ENCODE measurements at places on chromosomes 3 and 15.

DNA sequence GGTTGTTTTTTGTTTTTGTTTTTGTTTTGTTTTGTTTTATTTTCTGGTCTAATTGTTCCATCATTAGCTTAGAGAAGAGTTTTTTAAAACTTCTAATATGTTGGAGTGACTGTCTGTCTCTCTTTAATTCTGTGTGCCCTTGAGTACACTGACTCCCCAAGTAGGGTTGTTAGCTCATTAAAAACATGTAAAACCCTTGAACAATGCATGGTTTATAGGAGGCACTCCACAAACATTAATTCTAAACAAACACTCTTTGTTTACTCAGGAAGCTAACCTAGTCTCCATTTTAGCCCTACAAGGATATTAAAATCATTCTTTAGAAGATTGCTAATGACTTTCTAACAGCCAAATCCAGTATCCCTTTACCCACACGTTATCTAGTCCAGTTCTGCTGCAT, 100.5 kb downstream of the CGGBP1 start:
- DNase-seq: no peak

DNA sequence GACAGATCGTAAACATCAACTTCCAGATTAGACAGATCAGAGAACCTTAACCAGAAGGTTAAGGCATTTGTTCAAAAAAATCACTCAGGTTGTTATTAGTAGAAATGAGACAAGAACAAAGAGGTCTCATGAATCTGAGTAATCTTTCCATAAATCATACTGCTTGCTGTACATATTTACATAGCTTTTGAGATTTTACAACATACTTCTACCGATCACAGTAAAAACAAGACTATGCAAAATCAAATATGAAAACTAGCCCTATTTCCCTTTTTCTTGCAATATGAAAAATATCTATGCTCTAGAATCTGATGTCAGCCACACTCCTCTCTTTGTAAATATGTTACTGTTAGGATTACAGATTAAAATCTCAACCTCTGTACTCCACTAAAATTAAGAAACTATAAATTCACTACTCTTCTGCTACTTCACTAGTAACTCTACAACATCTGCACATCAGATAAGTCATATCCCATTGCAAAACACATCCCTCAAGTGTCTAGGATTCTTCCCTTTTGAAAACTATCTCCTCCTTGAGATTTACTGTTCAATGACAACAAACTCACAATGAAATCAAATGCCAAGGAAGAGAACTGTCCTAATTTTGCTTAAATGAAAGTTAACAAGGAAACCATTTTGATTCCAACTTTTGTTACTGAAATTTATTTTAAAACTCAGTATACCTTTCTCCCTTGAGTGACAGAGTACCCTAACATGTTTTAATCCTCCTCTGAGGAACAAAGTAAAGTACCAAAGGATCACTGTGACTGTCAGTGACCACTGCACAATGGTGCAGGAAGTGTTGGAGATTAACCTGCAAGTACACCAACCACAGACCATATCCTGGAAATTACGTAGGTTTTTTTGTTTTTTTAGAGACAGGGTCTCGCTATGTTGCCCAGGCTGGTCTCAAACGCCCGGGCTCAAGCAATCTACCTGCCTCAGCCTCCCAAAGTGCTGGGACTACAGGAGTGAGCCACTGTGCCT, 12.8 kb downstream of the DCUN1D1 start:
- no peak for DNase-seq

- no peak for DNase-seq
Measured at GRCh38 chr3:123562547-123562946, 22.3 kb downstream of the HACD2 start.

DNA sequence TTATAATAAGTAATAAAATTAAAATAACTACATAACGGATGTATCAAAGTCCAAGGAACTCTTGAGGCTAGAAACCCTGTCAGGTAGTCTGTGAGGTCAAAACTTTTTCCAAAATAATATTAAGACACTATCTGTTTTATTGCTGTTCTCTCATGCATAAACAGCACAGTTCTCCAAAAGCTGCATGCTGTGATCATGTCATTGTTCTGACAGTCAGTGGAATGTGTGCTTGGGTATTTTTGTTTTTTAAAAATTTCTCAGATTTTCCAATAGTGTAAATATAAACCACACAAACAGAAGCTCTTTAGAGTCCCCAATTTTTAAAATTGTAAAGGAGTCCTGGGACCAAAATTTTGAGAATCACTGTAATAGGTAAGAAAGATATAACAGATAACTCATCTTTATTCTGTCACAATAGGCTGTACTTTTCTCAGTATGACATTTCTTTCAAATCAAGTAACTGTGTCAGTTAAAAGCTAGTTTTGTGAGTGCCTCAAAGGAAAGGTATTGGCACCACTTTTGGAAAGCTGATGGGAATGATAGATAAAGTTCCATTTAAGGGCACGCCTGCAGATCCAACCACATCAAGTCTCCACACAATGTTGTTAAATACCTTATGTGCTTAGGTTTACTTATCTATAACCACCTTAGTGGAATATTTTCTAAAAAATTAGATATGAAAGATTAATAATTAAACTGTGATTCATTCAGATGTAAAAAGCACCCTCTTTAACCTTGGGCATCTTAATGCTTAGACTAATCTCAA, 49.3 kb downstream of the CEP152 start:
- no peak for DNase-seq

DNA sequence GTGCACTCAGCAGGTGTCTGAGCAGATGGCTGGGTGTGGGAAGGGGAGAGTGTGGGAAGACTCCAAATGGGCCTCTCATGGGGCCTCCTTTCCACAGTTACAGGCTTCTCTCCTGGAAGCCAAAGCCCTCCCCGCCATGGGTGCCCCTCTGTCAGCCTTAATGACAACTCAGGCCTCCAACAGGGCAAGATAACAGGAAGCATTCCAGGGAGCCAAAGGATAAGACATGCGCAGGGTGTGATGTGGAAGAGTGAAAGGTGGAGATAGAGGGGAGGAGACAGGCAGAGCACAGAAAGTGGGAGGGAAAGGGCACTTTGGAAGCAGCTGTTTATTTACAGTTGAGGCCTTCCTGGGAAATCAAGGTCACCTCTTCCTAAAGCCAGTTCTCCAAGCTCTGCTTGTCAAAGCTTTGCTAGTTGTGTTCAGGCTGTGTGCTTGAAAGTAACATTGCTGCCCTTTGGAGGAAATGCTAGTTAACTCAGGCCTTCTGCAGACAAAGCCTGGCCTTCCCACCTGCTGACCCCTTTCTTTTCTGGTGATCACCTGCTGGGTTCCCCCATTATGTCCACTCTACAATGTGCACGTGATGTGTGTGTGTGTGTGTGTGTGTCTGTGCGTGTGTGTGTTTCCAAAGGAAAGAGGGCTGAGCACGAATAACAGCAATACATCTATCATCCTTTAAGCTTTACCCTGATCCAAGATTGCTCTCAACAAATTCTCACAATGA, 35.2 kb upstream of the SMAD3 start:
- no peak for DNase-seq

DNA sequence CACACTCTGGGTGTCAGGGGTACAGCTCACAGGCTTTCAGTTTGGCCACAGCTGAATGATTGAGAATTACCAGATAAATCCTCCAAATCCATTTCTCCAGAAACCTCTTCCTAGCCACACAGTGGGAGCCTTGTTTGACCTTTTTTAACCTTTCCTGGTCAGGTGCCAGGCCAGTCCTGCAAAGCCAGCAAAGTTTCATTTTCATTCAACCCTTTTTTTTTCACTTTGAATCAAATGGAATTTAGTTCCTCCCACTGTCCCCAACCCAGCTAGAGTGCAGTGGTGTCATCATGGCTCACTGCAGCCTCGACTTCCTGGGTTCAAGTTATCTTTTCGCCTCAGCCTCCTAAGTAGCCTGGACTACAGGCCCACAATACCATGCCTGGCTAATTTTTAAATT, 67.8 kb downstream of the NSUN3 start:
- no peak for DNase-seq

DNA sequence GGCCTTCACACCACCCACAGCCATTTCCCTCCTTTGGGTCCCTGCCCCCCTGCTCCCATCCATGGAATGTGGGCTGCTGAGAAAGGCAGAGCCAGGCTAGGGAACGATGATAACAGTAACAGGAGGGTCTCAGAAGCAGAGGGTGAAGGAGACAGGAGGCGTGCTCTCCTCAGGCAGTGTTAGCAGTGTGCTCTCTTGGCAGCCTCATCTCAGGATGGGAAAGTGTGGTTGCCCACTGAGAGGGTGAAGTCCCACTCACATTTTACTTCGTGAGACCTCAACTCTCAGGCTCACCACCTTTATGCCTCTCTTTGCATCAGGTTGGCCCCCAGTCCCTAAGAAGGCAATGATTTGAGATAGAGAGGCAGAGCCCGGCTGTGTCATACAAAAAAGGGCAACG, 24.5 kb downstream of the TIGIT start:
- no peak for DNase-seq

- DNase-seq: no peak
Measured at GRCh38 chr3:58287354-58287753, 18.7 kb upstream of the RPP14 start.

DNA sequence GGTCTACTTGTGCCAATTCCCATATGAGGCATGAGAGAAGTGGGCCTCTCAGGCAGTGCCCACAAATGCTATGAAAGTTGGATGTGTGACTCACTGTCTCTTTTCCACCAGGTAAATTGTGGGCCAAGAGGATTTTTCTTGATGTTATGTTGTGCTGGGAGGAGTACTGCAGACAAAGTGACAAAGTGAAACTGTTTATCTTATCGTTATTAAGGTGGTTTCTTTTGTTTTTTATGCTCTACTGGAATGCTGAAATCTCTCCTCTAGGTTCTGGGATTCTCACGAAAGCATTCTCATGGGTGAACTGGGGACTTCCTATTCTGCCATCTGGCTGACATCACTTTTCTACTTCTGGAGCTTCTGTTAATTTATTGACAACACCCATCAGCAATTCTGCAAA, 919.6 kb upstream of the EPHA6 start:
- DNase-seq: no peak

GRCh38 chr3:17501745-17502144, 240.7 kb downstream of the TBC1D5 start:
- no peak for DNase-seq

GRCh38 chr15:45187578-45187893, 230 bp downstream of the SHF start:
- DNase-seq: no peak

DNA sequence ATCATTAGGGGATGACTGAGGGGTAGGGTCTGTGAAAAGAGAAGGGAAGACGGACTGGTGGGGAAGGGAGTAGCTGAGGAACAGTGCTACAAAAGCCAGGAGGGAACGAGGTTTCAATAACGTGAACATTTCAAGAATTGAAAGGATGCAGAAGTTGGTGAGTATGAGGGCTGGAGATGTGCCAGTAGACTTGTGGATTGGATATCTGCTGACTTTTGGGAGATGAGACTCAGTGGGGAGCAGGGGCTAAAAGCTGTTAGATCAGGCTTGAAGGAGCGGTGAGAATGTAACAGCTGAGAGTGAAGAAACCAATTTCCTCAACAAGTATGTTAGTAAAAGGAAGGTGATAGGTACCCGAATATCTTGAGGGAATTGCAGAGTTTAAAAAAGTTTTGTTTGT, 65.2 kb downstream of the GTPBP8 start:
- DNase-seq: no peak

- no peak for DNase-seq
Measured at GRCh38 chr3:99938270-99938911, 120.7 kb downstream of the CMSS1 start.

DNA sequence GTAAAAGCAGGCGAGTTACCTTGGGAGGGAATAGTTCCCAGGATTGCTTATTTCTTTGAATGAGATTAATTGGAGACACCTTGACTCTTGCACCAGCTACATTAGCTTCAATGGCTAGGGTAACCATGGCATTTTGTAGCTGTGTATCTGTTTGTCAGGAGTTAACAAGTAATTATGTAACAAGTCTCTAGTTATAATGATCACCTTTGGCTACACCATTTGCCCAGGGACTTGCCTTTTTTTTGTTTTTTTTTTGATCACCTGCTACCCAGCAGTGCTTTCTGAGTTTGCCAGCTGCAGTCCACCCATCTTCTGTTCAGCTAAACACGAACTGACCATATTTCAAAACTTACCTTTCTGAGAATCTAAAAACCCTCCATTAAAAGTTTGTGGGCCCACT, 2.2 kb downstream of the MED12L start:
- DNase-seq: no peak

GRCh38 chr3:25572919-25573385, 91.8 kb downstream of the TOP2B start:
- DNase-seq: no peak

- no peak for DNase-seq
Measured at GRCh38 chr15:86855307-86856291, 775.9 kb downstream of the AGBL1 start.

- DNase-seq: no peak
Measured at GRCh38 chr3:121473001-121473400, 72.8 kb downstream of the POLQ start.

DNA sequence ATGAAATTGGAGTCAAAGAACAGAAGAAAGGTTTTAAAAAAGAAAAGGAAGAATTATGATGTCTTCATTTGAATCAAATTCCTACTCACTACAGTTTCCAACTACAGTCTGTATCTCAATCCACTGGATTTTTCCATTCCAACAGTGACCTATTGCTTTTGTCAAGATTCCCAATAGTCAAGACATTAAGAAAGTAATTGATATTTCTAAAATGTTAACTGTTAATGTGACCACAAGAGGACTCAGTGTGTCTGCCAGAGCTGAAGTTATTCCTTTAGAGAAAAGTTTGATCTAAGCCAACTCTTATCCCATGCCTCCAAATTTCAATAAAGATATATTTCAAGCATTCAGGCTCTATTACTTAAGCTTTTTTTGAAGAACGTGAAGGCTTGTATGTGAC, 163.2 kb downstream of the CACNA1D start:
- DNase-seq: no peak

DNA sequence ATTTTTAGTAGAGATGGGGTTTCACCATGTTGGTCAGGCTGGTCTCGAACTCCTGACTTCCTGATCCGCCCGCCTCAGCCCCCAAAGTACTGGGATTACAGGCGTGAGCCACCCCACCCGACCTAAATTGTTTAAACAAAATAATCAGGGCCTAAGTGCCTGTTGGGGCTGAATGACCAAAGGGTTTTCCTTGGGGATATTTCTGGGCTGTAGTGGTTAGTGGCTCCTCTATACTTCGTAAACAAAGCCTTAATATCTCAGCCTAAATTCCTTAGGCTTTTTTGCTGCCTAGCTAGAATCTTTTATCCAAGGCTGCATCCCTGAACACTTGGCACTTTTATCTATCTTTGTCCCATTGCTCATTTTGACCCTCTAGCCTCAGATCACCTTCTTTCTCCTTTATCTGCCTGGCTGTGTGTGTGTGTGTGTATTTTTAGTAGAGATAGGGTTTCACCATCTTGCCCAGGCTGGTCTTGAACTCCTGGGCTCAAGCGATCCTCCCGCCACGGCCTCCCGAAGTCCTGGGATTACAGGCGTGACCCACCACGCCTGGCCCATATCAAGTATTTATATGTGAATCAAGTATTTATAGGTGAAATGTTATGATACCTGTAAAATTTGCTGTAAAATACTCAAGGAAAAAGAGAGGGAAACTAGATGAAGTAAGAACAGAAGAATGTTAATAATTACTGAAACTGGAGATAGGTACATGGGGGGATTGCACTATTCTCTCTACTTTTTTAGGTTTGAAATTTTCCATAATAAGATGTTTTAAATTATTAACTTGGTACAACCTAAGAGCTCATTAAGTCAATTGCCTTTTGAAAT, 1.8 kb downstream of the NUSAP1 start:
- no peak for DNase-seq

GRCh38 chr3:181713676-181714612, 2.2 kb downstream of the SOX2 start:
- DNase-seq: no peak

GRCh38 chr3:67118635-67119034, 120.5 kb downstream of the KBTBD8 start:
- DNase-seq: no peak

- DNase-seq: no peak
Measured at GRCh38 chr3:16280671-16281070, 15.7 kb downstream of the OXNAD1 start.

- no peak for DNase-seq
Measured at GRCh38 chr3:107981471-107982111, 109.2 kb downstream of the CD47 start.
